ENCODE measurements at places on chromosomes 16 and 17. TPM values are rescaled to one million over a fixed set of nuclear protein-coding genes. Genes with fewer than 3 reads are reported as not detected.

MRPL27 gene
- total RNA-seq: 63.0 TPM

RAP1GAP2 gene
- total RNA-seq: 5.2 TPM

FOXC2 gene
- total RNA-seq: 0.64 TPM

KRT20 gene
- total RNA-seq: not detected

KRTAP2-4 gene
- total RNA-seq: not detected

MMP25 gene
- under 0.01 TPM for total RNA-seq

MARCHF10 gene
- 0.32 TPM for total RNA-seq

AATK gene
- total RNA-seq: under 0.01 TPM

KRT33A gene
- not detected for total RNA-seq

GNG13 gene
- not detected for total RNA-seq

CCL16 gene
- total RNA-seq: not detected

KRT12 gene
- total RNA-seq: not detected

ARL5C gene
- not detected for total RNA-seq

ARHGAP44 gene
- total RNA-seq: 0.64 TPM
